Endothelial cell (in vitro differentiated cells): ENCODE measurements at places on chromosomes 11 and 22. TPM values are rescaled to one million over a fixed set of nuclear protein-coding genes. Genes with fewer than 3 reads are reported as not detected.

GRCh38 chr11:2105511-2105910 is 33.7 kb downstream of the IGF2 start:
- H3K4me3 ChIP-seq, result no peak overlapping the region
- H3K27me3 ChIP-seq, result peaks cover 11% of the 10 kb centered on the region
- no peak overlapping the region for H3K27ac ChIP-seq
- H3K36me3 ChIP-seq, result peaks cover 5% of the 10 kb centered on the region

DNA sequence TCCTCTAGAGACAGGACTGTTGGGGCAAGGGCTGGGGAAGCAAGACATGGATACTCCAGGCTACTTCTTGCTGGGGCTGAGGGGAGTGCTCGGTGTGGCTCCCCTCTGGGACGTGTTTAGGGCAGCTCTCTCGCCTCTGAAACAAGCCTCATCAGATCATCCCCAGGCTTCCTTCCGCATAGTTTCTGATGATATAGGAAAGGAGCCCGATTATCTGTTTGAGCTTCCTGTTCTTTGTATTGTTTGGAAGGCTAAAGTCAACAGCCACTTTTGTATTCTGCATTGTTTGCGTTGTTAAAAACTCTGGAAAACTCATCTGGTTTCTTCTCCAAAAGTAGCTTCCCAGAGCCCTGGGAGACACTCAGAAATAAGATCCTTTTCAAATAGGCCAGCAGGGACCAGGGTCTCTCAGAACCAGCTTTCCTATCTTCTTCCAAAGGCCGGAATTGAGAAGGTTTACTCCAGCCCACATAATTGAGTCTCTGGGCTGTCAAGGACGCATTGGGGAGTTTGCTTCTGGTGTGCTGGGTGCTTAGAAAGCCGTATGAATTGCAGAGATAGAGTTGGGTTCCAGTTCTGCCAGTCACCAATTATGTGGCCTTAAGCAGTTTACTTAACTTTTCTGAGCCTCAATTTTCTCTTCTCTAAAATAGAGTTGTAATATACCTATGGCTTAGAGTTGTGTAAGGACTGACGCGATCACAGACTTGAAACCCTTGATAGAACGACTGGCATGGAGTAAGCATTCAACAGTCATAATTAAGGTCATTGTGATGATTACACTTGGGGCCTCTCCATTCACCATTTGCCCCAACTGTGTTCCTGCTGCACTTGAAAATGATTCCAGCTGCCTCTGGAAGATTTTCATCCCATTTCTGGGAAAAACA is 19.1 kb downstream of the CD44 start:
- H3K27ac ChIP-seq, result peak overlapping the region; percentile 95
- no peak for DNase-seq
- H3K4me3 ChIP-seq, result no peak overlapping the region

DNA sequence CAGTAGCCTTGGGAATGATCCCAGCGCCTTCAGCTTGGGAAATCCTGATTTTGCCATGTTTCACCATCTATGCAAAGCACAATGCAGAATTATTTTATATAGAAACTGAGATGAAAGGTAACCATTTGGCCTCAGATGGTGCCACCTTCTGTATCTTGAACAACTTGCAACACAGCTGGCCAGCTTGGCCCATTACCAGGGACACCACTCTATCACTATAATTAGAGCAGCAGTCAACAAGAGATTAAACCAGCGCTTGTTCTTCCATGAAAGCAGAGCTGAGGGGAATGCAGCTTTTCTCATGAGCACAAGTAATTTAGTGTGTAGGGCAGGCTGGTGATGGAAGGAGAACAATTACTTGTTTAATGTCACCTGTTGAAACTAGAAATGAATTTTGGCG is 6.7 kb upstream of the ZDHHC13 start:
- H3K27me3 ChIP-seq, result peaks cover 5% of the 10 kb centered on the region
- H3K27ac ChIP-seq, result no peak overlapping the region
- no peak for DNase-seq
- no peak overlapping the region for H3K4me3 ChIP-seq

DNA sequence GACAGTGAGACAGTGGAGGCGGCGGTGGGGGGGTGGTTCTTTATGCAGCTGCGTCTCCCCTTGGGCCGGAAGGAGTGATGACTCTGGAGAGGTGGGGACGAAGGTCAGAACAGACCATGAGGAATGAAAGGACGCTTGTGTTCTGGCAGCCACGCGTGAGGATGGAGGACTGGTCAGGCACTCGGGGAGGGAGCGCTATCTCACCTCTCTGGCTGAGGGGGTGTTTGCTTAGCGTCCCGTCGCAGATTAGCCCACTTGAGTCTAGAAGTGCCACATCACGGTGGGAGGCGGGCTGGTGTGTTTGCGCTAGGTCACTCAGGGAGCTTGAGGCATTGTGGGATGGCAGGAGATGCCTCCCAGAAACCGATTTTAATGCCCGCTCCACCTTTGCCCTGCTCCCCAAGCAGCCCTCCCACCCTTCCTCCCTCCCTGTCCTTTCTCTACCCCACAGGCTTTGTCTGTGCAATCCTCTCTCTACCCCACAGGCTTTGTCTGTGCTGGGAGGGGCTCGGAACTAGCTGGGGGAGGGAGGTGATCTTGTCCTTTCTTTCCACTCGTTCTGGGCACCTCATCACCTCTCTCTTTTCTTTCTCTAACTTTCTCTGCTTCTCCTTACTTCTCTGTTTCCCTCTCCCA is 97.8 kb downstream of the PKNOX2 start:
- peaks cover 36% of the 10 kb centered on the region for H3K4me1 ChIP-seq
- H3K36me3 ChIP-seq, result peaks cover 13% of the 10 kb centered on the region
- no peak for DNase-seq
- H3K4me3 ChIP-seq, result peak overlapping the region; percentile 45
- peak overlapping the region; percentile 95 for H3K27ac ChIP-seq
- peaks cover 16% of the 10 kb centered on the region for H3K27me3 ChIP-seq

SYT7 gene
- total RNA-seq, result 9.7 TPM

- H3K27ac ChIP-seq, result no peak overlapping the region
- H3K36me3 ChIP-seq, result no peaks in the 10 kb centered on the region
- no peak overlapping the region for H3K4me3 ChIP-seq
- peaks cover 3% of the 10 kb centered on the region for H3K27me3 ChIP-seq
These were observed 74.8 kb downstream of the MICAL2 start for GRCh38 chr11:12185106-12185690.

DNA sequence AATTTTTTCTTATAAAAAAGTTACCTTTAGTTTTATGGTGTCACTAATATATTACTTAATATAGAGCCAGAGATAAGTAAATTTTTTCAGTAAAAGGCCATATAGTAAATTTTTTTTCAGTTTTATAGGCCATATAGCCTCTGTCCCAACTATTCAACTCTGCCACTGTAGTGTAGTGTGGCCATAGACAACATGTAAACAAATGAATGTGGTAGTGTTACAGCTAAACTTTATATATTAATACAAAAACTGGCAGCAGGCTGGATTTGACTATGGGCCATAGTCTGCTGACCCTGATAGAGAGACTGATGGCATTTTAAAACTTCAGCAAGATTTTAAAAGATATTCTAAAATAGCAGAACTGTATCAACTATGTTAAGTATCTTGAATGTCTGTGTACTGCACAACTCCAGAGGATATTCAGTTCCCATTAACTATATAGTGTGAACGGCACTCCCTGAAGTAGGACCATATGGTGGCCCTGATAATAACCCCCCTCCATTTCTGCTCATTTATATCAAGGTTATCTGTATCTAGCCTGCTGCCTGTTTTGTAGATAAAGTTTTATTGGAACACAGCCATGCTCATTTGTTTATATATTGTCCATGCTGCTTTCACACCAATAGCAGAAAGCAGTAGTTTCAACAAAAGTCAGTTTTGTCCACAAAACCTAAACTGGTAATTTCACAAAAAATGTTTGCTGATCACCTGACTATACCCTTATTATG is 71.6 kb downstream of the PRMT3 start:
- H3K4me3 ChIP-seq, result no peak overlapping the region
- H3K36me3 ChIP-seq, result no peaks in the 10 kb centered on the region
- no peaks in the 10 kb centered on the region for H3K4me1 ChIP-seq
